GM20000 (cell line): ENCODE measurements at places on chromosomes 6 and 20.

- DNase-seq: no peak
These were observed 80.0 kb downstream of the TCP11 start for GRCh38 chr6:35061102-35061615.

GRCh38 chr6:15033850-15034203 is 212.0 kb upstream of the JARID2 start:
- DNase-seq: no peak

- no peak for DNase-seq
These were observed 145.7 kb upstream of the GGTLC1 start for GRCh38 chr20:24134284-24134683.

DNA sequence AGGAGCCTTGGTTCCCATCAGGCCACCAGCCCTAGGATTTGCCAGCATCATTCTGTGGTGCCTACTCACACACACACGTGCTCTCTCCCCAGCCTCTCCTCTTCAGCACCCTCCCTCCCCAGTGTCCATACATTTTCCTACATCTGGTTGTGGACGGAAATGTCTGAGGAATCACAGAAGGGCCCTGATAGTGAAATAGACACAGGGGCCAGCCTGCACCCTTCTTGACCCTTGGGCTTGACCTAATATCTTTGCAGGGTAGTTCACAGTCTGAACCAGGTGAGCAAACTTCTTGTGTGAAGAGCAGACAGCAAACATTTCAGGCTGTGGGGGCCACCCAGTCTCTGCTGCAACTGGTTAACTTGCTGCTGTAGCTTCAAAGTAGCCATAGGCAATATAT is 108.5 kb upstream of the NXT1 start:
- no peak for DNase-seq

DNA sequence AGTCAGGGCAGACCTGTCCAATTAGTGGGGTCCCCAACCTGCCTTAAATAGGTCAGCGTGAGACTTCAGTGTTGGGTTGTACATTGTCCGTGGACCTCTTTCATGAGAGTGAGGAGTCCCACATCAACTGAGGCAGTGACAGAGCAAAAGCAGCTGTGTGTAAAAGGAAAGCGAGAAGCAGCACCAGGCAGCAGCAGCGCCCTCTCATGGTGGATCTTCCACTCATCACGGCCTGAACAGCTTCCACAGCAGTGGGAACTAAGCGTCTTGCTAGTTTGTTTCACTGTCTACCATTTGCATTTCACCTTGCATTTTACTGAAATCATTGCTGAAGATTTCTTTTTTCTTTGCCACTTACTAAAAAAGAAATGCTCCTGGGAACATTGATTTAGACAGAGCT is 333.8 kb downstream of the PKHD1 start:
- peak; percentile 17 for DNase-seq

DNA sequence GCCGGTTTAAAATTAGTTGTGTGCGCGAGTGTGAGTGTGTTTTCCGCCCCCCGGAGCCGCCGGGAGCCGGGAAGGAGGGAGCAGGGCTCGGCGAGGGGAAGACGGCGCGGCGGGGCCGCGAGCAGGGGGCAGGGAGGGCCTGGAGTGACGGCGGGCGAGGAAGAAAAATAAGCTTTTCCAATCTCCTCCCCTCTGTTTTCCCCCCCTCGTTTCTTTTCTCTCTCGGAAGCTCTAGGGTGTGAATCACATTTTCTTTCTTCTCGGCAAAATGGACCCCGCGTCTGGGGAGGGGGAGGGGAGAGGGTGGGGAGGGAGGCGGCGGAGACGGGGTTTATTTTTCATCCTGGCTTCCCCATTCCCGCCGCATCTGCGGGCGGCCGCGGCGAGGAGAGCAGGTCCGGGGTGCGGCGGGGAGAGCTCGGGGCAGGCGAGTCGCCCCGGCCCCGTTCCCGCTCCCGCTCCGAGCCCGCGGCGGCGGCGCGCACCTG is 881 bp downstream of the BICRAL start:
- peak; percentile 78 for DNase-seq

DNA sequence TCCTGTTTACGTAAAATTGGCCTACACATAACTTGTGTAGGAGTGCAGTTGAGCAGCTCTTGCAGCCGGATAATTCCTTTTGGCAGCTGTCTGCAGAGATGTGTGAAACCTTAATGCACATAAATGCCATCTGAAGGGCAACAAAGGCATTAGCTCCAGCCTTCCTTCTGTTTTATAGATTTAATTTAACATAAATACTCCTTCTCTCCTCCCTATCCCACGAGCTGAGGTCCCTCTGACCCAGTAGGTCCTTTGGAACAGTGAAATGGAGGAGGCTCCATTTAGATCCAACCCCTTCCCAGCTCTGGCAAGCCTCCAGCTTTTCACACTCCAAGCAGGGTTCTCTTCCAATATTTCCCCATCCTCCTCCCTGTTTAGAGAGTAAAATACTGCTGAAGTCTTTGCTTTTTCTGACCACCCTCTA is 6.5 kb downstream of the PLEKHG1 start:
- DNase-seq: no peak

- no peak for DNase-seq
These were observed 345.2 kb upstream of the RGS17 start for GRCh38 chr6:153476243-153476642.
